ENCODE measurements at places on chromosomes 13 and 19.

DNA sequence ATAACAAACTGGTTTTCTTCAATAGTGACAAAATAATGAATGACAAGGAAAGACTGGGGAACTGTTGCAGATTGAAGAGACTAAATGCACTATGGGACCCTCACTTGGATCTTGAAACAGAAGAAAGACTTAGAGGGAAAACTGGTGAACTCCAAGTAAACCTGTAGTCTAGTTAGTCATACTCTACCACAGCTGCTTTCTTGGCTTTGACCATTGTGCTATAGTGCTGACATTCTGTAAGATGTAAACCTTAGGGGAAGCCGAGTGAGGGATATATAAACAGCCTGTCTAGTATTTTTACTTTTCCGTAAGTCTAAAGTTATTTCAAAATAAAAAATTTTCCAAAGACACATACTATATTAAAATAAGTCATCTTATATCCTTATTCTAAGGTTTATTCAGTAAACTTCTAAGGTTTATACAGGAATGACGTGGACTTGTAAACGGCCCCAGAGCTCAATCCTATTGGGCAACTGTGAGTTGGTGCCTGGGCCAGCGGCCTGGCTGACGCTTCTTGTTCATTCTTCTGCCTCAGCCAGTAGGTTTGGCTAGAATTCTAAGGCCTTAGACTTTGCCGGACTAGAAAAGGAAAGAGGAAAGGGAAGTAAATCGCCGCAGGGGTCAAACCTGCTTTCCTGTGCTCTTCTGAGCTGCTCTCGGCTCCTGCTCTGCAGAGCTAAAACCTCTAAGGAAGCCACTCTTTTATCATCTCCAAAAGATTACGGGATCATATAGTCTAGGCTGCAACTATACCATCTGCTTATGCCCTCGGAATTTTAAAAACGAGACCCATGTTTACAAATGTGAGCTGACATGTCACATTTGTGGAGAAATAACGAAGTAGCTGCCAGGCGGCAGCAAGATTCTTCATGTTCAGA lies 33.6 kb upstream of the UBE2L5 start:
- peak; percentile 70 for DNase-seq

- peak; percentile 86 for DNase-seq
Measured at GRCh38 chr13:94112227-94112626, 367.3 kb downstream of the DCT start.

DNA sequence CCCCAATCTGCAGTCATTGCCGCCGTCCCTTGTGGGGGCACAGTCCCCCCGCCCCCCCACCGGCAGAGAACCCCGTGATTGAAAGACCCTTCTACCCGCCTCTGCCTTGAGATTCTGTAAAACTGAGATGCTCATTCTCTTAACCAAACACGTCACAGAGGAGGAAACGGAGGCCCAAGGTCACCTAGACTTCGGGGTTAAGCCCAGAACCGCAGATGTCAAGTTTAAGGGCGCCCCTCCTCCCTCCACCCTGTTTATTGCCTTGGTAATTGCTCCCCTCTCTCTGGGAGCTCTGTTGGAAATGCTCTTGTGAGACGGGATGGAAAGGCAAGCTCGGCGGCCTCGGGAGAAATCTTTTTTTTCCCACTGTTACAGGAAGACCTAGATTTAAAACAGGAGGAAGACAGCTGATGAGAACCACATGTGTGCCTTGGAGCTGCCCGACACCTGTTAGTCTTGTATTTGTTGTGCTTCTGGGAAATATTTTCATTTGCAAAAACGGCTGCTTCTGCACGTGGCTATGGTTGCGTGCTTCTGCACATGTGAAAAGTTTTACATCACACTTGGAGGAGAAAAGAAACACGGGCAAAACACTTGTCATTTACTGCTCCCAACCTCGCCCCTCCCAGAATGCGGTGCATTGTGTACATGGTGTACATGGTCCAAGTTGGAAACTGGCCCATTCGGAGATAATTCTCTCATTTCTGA lies 1.1 kb upstream of the MED26 start:
- peak; percentile 60 for DNase-seq

DNA sequence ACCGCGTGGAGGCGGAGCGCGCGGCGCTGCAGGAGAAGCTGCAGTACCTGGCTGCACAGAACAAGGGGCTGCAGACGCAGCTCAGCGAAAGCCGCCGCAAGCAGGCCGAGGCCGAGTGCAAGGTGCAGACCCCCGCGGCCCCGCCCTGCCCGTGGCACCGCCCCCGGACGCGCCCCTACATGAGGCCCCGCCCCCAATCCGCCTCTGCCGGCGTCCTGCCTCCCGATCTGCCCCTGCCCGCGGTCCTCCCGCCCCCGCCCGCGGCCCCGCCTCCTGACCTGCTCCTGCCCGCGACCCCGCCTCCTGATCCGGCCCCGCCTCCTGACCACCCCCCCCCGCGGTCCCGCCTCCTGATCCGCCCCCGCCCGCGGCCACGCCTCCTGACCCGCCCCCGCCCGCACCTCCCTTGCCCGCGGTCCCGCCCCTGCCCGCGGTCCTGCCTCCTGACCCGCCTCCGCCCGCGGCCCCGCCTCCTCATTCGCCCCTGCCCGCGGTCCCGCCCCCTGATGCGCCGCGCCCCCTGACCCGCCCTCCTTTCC lies 11.7 kb downstream of the PRR36 start:
- peak; percentile 82 for DNase-seq

- no peak for DNase-seq
Measured at GRCh38 chr13:21698817-21699679, 28.2 kb downstream of the FGF9 start.

- DNase-seq: no peak
Measured at GRCh38 chr13:44637581-44637980, 61.5 kb upstream of the TSC22D1 start.

GRCh38 chr13:30406779-30407416 lies 15.4 kb upstream of the UBE2L5 start:
- DNase-seq: no peak
